ENCODE measurements at places on chromosomes 6 and 20. TPM values are rescaled to one million over a fixed set of nuclear protein-coding genes. Genes with fewer than 3 reads are reported as not detected.

Gene CTNNBL1
- 57.8 TPM for total RNA-seq

Gene COL20A1
- 0.81 TPM for total RNA-seq

Gene SMPD2
- 16.7 TPM for total RNA-seq

Gene FAM209B
- 0.21 TPM for total RNA-seq

Gene CFB
- total RNA-seq = 1.6 TPM

Gene TM9SF4
- 37.6 TPM for total RNA-seq

Gene LRFN2
- total RNA-seq = not detected

Gene SS18L1
- 8.8 TPM for total RNA-seq

Gene SNAI1
- total RNA-seq = 15.2 TPM

Gene SUN5
- not detected for total RNA-seq

Gene TFAP2D
- not detected for total RNA-seq

Gene ZSCAN23
- total RNA-seq = not detected

Gene TP53TG5
- total RNA-seq = not detected

Gene DOK5
- not detected for total RNA-seq

Gene PI16
- not detected for total RNA-seq

Gene SYTL3
- total RNA-seq = 1.3 TPM

Gene VGLL2
- total RNA-seq = not detected

Gene XKR7
- not detected for total RNA-seq

Gene ULBP2
- 3.6 TPM for total RNA-seq

Gene MUCL3
- 0.09 TPM for total RNA-seq

Gene SSTR4
- 0.12 TPM for total RNA-seq

Gene PRPF6
- total RNA-seq = 53.6 TPM

Gene ACTL10
- total RNA-seq = not detected

Gene E2F3
- 12.4 TPM for total RNA-seq

Gene AVP
- total RNA-seq = not detected

Gene TP53INP2
- 8.7 TPM for total RNA-seq

Gene COL11A2
- total RNA-seq = 0.75 TPM

Gene COL12A1
- total RNA-seq = 5.7 TPM

Gene GJA10
- total RNA-seq = not detected

Gene SNX9
- 25.2 TPM for total RNA-seq

All from A549 treated with GW870086 at 1 μM for 4 hours (cell line).